NCI-H1092 treated with DMSO at 0.1 percent for 48 hours (cell line): ENCODE measurements at places on chromosomes 3 and 15.

- no peak for DNase-seq
These were observed 74.9 kb downstream of the BTLA start for GRCh38 chr3:112424394-112424793.

DNA sequence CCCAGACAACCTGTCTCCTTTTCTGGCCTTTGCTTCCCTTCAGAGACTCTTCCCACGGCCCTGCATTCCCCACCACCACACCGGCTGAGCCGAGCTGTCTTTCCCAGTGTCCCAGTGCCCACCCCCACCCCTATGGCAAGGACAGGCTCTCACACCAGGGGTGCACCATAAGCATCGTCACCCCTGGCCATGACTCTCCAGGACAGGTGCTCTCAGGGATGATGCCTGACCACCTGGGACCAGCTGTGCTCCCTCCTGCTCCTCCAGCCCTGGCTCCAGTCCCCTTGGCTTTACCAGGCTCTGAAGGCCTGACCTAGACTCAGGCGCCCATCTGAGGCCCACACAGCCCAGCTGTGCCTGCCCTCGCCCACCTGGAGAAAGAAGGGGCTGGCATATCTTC lies 17.6 kb upstream of the SEMA3F start:
- DNase-seq, result no peak

DNA sequence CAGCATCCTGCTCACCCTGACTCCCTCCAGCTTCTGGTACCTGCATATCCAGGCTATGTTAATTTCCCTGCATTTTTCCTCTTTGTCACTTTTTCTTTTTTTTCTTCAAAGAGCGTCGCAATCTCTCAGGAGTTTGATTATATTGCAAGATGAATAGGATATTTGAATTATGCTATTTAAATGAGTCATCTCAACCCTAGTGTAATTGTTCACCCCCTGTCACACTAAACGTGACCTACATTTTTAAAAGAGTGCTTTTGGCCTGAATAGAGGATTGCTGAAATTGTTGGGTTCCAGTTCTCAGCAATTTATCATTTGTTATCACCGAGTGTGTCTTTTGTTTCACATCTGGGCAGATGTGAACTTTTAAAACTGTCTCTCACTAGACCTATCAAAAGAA lies 294.7 kb downstream of the SOX2 start:
- DNase-seq, result no peak

DNA sequence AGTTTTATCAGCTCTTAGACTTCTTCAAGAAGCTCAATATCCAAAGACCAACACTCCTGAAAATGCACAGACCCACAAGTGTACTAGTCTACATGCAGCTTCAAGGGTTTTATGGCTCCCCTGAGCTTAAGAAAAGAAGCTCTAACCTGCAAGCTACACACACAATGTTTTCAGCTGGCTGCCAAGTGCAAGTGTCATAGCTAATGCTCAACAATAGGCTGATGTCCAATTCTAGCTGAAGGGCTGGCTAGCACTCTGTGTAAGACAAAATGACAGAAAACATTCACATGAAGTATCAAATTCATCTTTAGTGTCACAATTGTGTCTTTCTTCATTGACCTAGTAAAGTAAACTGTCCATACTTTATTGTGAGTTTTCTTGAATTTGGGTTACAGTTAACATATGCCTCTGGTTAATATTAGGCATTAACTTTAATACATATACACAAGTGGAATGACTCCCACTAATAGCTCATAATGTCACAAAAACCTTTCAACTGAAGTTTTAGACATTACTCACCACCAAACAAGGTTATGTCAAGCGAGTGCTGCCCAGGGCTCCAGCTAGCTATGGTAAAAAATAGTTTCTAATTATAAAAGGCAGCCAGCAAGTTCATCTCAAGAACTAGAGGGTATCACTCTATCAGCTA lies 15.1 kb downstream of the ABI3BP start:
- no peak for DNase-seq

DNA sequence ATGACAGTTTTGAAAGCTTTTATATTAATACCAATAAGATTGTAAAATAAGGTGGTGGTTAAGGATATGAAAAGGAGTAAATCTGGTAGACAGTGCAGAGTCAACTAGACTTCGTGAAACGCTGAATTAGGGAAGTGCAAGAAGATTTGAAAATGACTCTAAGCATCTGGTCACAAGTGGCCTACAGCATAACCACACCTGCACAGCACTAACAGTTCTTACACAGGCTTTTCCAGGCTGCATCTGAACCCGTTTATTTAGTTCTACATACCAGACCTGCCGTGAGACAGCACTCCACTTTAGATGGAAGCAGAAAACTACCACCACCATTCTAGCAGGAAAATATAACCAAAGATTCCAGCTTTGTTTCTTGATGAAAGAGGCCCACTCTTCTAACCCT lies 1.9 kb downstream of the DMXL2 start:
- DNase-seq, result peak; percentile 24

GRCh38 chr15:89187986-89188514 lies 33.3 kb downstream of the RLBP1 start:
- peak; percentile 31 for DNase-seq

- no peak for DNase-seq
These were observed 673.4 kb upstream of the CBLB start for GRCh38 chr3:106542101-106542769.

DNA sequence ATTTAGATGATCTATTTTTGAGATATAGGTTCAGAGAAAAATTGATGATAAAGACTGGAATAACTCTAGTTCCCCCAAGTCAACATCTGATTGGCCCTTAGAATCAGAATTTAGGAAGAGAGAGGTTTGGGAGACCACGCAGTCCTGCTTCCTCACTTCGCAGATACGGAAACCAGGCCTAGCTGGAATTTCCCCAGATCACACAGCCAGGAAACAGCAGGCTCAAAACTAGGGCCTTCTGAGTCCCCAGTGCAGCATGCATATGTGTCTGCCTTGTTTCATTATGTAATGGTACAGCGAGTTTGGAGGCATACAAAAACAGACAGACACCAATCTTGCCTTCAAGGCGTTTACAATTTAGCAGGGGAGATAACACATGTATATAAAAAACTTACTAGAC lies 177.1 kb upstream of the ICE2 start:
- DNase-seq, result no peak
